ENCODE measurements at places on chromosomes 7 and 10. TPM values are rescaled to one million over a fixed set of nuclear protein-coding genes. Genes with fewer than 3 reads are reported as not detected.

NEUROD6 gene
- not detected for total RNA-seq

AGBL3 gene
- total RNA-seq = 2.2 TPM

- no peak for DNase-seq
These were observed 300.6 kb downstream of the PLXNA4 start for GRCh38 chr7:132275416-132276233.

GRCh38 chr7:112407261-112407660, 43.0 kb upstream of the IFRD1 start:
- no peak for DNase-seq
